ENCODE measurements at places on chromosomes 11 and 22.

- no peak for DNase-seq
Measured at GRCh38 chr22:49099496-49100124, 728.1 kb downstream of the BRD1 start.

- DNase-seq, result no peak
Measured at GRCh38 chr11:16261836-16262644, 94.3 kb downstream of the SOX6 start.

DNA sequence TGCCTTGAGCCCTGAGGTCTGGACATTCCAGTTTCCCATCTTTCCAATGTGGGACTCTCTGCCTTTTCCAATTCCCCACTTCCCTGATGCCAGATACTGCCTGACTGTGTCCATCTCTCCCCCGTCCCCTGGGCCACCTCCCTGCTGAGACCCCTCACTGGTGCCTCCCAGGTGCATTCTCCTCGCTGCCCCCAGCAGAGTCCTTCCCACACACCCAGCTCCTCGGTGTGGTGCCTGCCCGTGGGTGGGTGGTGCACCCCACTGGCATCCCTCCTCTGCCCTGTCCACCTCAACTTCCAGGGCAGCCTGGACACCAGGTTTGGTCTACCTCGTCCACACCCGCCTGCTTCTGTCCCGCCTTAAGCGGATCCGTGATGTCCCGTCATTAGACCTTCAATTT, 4.9 kb upstream of the MRGPRF start:
- DNase-seq, result no peak

DNA sequence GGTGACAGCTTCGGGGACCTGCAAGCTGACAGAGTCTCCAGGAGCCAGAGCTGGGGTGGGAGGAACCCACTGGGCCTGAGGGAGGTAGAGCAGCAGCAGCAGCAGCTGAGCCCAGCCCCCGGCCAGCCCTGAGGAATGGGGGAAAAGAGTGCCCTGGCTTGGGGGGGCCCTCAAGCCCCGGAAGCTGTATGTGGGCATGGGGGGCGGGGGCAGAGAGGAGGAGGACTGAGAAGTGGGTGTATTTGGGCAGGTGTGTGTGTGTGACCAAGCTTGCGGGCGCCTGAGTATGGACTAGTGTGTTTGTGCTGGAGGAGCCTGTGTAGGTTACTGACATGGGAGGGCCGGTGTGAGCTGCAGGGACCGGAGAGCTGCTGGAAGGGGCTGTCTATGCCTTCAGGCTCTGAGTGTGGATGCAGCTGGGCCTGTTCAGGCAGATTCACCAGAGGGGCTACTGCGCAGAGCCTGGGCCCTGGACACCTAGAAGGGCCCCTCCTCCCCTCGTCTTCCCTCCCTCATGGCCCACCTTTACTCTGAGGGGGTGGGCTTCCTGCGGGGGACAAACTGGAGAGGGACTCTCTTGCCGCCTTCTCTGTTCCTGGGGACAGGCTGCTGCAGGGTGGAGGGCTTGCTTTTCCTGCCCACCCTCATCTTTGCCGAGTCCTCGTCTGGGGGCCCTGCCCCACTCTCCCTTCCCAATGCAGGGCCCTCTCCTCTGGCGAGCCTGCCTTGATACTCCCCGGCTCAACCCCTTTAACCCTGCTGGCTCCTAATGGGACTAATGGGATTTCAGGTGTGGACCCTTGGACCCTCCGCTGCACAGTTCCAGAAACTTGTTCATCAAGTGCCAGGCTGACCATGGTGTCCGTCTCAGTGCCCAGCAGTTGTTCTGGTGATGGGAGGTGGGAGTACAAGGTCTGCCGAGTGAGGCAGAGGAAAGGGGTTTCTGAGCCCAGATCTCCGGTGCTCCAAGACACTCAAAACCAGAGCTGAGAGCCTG, 28.2 kb downstream of the ST3GAL4 start:
- no peak for DNase-seq

DNA sequence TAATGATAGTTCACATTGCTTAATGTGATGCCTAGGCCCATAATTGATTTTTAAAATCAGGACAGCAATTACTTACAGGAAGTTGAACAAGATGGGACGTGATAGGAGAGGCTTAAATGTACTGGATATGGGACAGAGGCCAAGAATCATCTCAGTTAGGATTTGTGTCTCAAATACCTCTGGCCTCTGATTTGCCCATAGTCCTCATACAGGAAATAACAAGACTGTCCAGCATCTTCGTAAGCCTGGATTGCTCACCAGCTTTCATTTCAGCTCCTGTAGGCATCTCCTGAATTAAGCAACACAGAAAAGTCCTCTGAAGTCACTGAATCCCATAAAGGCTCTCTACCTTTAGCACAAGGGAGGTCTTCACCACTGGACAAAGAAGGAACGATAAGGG, at the start of gene MRGPRX3:
MRGPRX3 (plus strand) TSS at position 231 of the 400 bp plus-strand sequence. CDS start 4,632 bp downstream, outside the sequence.
- DNase-seq, result no peak

DNA sequence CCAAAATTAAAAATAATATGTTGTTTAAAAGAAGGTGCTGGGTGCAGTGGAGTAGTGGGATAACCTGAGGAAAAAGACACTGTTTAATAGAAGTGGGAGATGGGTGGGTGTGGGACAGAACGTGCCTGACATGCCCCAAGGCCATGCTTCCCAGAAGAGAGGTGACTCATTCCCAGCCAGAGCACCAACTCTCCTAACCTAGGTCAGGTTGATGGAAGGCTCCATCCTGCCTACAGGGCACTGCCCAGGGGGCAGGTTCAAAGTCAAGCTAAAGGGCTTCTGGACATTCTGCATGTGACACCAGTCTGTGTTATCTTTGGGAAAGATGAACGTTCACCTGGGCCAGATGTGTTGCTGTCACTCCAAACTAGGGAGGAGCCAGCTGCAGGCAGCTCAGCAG, 453.1 kb downstream of the SOX6 start:
- DNase-seq, result no peak

GRCh38 chr22:23562186-23562585, 17.9 kb downstream of the IGLL1 start:
- no peak for DNase-seq

- DNase-seq, result no peak
Measured at GRCh38 chr22:21714059-21714770, 21.4 kb downstream of the YPEL1 start.

GRCh38 chr11:35102267-35102666, 36.7 kb upstream of the CD44 start:
- no peak for DNase-seq

DNA sequence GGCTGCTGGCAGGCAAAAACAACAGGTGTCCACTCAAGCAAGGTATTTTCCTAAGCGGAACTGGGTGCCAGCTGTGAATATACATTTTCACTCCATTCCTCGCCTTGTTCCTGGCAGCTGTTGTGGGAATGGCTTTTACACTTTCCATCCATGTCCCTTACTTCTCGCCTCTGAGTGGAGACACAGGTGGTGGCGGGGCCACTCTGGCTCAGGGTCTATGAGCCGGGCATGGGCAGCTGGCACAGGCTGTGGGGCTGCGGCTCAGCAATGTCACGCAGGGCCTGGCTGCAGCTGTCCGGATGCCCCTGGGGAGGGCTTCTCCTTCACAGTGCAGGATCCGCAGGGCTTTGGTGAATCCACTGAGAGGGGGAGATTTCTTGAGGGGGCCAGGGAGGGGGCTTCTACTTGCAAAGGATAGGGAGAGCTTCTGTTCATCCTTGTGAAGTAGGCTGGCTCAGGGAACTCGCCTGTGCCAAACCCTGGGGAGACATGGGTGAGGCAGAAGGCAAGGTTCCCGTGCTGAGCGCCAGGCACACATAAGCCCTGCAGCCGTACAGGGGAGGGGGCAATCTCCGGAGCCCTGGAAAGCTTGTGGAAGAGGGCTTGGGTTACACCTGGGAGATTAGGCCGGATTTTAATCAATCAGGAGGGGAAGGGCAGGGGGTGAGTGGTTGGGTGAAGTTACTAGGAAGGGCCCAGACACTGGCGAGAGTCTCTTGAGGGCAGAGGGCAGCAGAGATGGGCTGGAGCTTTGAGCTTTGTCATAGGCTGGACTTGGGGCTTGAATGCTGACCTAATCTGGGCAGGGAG, 45.7 kb downstream of the KCNQ1OT1 start:
- no peak for DNase-seq

- no peak for DNase-seq
Measured at GRCh38 chr11:94379613-94380012, 21.6 kb downstream of the GPR83 start.

- DNase-seq, result no peak
Measured at GRCh38 chr11:117230999-117231841, 653 bp downstream of the PCSK7 start.

DNA sequence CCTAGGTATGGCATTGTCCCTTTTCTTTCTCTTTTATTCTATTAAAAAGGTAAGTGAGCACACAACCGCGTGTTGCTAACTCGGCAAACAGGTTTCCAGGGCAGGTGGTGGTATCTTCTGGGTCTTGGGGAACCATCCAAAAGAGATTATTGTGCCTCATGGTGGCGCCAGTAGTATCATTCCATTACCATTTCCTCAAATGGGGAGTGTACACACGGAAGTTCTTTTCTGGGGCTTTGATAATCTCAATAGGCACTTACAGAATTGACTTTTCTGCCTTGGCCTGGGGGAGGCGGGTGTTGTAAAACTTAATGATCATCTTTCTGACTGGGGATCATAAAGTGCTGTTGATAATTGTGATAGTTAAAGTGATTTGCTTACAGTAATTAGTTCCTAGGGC, 234.1 kb downstream of the KIRREL3 start:
- no peak for DNase-seq

GRCh38 chr22:45689211-45689610, 17.6 kb downstream of the ATXN10 start:
- no peak for DNase-seq

- DNase-seq, result no peak
Measured at GRCh38 chr11:118319337-118319707, 14.8 kb downstream of the CD3E start.

DNA sequence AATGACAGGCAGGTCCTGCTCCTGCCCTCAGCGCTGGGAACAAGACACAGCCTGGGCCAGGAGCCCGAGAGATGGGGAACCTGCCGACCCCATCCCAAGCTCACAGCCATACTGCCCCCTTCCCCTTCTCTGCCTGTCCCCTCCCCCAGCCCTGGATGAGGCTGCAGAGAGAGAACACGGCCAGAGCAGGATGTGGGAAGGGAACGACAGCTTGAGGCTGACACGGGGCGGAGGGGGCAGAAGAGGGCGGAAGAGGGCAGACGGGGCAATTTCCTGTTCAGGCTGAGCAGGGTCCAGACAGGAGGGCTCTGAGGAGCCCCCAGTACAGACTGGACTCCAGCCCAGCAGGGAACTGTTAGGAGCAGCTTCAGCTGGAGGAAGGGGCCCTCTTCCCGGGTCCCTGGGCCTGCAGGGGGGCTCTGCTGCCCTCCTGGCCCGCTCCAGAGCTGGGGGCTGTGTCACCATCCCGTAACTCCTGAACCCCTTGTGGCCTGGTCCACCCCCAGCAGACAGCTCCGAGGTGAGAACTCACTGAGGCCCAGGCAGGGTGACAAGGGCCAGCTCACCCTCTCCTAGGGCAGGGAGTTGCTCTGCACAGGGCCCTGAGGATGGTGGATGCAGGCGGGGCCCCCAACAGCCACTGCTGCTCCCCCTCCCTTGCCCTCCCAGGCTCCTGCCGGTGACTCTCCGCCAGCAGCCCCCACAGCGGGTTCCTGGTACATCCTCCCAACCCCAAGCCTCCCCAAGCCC, 5.7 kb downstream of the CTSD start:
- no peak for DNase-seq

DNA sequence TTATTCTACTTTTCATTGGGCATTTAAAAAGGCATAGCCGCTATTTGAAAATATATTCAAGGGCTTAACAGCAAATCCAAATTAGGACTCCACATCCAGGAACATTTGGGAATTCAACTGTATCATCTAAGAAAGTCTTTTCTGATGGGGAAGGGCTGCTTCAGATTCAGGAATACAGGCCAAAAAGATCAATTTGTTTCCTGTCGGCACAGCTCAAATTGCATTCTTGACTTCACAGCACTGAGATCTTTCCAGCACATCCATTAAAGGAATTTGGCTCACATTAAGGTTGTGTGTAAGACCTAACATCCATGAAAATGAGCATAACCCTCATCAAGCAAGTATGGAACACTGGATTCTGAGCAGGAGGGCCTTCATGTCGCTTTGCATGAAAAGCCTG, 1169.5 kb upstream of the CCDC90B start:
- DNase-seq, result no peak

DNA sequence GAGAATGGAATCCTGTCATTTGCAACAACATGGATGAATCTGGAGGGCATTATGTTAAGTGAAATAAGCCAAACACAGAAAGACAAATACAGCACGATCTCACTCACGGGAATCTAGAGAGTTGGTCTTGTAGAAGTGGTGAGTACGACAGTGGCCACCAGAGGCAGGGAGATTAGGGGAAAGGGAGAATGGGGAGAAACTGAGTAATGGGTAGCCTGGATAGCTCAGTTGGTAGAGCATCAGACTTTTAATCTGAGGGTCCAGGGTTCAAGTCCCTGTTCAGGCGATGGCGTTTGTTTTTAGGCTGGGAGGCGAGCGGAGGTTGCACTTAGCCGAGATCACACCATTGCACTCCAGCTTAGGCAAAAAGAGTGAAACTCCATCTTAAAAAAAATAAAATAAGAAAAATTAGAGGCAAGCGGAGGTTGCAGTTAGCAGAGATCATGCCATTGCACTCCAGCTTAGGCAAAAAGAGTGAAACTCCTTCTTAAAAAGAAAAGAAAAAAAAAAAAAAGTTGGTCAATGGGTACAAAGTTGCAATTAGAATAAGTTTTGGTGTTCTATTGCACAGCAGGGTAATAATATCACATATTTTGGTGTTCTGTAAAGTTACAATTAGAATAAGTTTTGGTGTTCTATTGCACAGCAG, 95.7 kb upstream of the UBASH3B start:
- DNase-seq, result no peak

DNA sequence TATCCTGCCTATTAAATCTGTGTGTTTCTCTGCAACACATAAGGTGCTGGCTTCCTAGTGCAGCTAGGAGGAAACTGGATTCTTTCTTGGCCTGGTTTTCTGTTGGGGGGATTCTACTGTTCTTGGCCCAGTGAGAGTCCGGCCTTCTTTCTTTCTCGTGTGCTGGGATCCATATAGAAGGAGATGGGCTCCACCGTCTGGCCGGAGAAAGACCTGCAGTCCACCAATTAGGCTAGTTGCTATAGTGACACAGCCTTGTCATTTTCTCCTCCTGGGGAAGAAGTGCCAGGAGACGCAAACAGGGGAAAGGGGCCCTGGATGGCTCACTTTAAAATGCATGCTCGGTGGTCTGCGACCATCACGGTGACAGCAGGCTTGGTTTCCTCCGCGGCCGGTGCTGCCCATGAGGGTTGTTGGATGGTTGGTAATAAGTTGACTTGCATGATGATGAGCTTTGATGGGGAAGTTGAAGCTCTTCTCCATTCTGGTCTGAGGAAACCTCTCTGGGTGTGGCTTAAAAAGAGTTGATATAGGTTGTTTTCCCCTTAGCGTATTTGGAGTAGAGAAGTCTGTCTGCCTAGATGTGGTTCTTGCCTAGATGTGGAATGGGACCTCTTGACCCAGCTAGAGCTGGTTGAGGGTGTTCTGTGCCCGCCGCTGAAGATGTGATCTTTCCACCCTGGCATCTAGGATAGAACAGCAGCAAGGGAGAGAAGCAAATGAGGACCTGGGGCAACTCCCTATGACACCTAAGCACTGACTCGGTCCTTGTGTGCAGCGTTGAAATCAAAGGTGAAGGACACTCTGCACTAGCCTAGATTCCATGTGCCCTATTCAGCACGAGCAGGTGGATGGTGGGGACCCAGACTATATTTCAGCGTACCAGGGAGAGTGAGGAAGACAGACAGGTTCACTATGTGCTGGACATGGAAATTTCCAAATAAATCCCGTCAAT, 1335.0 kb downstream of the BRD1 start:
- peak; percentile 4 for DNase-seq

GRCh38 chr22:33923033-33923432, 2.8 kb upstream of the LARGE1 start:
- DNase-seq, result no peak

- DNase-seq, result no peak
Measured at GRCh38 chr11:36107547-36107946, 163.7 kb downstream of the LDLRAD3 start.

- DNase-seq, result no peak
Measured at GRCh38 chr11:44788536-44789261, 61.9 kb downstream of the TSPAN18 start.
